GM06990 (cell line): ENCODE measurements at places on chromosomes 1 and 21.

DNA sequence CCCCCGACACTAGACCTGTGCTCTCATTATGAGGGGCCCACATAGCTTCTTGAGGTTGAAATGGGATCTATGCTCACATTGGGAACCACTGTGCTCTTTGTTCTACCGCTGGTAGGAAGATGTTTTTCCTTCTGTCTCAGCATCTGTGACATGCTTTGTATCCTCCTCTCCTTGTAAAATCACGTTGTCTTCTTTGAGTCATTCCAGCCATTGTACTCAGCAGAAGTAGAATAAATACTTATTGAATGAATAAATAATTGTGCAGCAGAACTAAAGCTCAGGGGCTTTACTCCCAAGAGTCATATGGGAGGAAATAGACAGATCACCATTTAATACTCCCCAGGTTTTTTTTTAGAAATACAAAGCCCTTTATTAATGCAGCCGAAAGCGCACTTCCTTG, 66.3 kb upstream of the EDEM3 start:
- no peak for DNase-seq

GRCh38 chr1:66916320-66916719, 8.3 kb downstream of the DNAI4 start:
- DNase-seq = no peak

DNA sequence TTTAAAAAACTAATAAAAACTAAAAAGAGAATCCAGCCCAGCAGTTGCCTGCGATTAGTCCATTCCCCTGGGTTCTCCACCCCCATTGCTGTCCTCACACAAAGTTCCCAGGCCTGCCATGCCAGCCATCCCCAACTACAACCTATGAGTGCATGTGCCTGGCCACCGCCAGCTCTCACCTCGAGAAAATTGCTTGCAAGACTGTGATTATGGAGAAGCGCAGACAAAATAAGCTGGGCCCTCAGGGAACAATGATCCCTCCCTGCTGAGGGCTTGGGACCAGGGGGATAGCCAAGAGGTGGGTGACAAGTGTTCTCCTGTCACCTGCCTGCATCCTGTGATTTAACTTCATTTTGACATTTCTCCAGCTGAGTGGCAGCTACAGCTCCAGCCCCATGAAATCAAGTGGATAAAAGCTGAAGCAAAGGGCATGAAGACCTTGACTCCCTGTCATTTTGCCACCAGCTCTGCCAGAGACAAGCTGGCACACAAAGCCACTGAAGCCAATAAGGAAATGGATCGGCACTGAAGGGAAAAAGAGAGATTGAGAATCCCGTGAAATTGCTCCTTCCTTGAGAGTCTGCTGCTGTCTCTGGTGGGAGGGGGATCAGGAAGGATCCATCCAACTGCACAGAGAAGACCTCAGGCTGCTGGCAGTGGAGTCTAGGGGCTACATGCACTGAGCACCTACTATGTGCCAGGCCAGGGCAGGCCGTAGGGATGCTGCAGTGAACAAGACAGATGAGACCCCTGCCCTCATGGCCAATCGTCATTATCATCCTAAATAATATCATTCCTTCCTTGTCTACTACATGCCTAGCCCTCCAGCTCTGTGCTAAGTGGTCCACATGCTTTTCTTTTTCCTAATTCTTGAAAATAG, 40.7 kb downstream of the MATN1 start:
- no peak for DNase-seq

- DNase-seq = no peak
Observed at GRCh38 chr1:195462646-195463045, 1145.6 kb downstream of the KCNT2 start.

DNA sequence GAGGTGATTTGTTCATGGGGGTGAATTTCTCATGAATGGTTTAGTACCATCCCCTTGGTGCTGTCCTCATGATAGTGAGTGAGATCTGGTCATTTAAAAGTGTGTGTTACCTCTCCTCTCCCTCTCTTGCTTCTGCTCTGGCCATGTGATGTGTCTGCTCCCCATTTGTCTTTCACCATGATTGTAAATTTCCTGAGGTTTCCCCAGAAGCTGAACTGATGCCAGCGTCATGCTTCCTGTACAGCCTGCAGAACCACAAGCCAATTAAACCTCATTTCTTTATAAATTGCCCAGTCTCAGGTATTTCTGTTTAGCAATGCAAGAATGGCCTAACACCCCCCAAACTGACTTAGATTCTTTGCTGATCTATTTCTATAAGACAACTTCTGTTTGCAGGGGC, 249.4 kb upstream of the B3GALT2 start:
- no peak for DNase-seq

DNA sequence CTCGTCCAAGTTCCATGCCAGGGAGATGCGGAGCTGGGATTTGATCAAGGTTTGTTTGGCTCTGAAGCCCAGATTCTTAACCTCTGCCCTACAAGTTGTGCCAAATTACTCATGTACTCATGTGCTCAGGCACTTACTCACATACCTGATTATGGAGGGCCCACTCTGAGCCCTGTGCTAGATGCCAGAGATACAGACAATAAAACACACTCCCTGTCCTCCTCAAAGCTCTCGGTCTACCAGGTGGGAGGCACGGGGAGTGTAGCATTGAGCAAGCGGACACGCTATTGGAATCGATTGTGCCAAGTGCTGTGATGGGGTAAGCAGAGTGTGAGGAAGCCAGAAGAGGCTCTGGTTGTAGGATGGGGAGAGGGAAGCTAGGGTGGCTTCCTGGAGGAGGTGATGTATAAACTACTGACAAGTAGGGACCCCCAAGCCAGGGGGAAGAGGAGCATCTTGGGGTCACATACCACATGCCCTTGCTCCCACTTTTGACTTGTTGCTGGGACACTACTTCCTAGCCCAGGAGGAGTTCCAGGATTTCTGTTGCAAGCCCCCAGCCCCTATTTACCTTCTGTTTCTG, 49.8 kb upstream of the IFNLR1 start:
- DNase-seq = no peak

GRCh38 chr1:114135786-114136185, 17.9 kb downstream of the SYT6 start:
- no peak for DNase-seq
